Uterus (tissue), 4 donors: ENCODE measurements at places on chromosomes 6 and 20. TPM values are rescaled to one million over a fixed set of nuclear protein-coding genes. Genes with fewer than 3 reads are reported as not detected.
A peak's percentile ranks its signal among the peaks of the same experiment; 100 is the strongest.

The POU3F2 gene
- not detected for total RNA-seq

DNA sequence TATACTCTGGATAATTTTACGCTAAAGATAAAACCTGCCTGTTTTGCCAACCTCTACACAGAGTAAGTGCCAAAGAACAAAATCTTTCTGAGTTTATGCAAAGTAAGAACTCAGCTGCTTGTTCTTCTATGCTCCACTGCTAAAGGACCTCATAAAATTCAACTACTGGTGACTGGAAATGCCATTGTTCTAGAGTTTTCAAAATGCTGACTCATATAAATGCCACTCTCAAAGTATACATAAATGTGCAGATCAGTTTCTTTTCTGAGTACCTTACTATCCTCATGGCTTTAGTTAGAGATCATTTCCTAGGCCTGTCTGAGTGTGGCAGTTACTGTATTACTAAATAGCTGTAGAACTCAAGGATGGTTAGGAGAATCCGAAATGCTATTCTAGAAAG is 45.6 kb downstream of the LYRM4 start:
- no peak for DNase-seq

DNA sequence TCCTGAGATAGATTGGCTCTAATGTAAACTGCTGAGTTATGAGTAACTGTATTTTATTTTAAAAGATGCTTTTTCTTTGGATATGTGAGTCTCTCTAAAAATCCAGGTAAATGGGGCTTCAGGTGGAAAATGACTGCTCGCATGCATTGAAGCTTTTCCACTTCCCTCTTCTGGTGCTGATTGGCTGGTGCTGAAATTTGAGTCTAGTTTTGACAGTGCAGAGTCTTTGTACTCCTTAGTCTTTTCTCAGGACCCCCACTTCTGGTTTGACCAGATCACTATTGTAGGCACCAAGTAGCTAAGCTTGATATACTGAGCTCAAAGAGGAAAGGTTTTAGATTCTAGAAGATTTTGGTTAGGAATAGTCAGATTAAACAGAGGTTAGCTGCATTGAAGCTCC is 60.7 kb upstream of the TULP4 start:
- no peak for DNase-seq

The WFDC12 gene
- not detected for total RNA-seq

GRCh38 chr20:38300438-38300837 is 3.5 kb upstream of the BPI start:
- no peak for DNase-seq

DNA sequence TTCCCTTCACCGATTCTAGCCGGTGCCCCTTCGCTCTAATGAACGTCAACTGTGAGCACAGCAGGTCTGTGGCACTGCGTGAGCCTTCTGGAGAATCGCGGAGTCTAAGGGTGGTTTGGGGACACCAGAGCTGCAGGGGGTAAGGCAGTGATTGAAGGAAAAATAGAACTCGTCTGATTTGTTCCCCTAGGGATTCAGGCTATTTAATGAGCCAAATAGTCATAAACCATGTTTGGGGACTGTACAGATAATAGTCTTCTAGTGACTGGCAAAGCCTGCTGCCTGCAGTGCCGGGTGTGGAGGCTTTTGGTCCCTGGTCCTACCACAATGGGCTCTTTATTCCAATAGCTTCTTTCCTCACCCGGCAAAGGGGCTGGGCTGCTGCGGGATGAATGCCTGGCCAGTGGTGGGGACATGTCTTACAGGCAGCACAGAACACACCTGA is 11.1 kb upstream of the NTSR1 start:
- no peak for DNase-seq

GRCh38 chr6:27468334-27468733 is 4.6 kb downstream of the ZNF184 start:
- no peak for DNase-seq

DNA sequence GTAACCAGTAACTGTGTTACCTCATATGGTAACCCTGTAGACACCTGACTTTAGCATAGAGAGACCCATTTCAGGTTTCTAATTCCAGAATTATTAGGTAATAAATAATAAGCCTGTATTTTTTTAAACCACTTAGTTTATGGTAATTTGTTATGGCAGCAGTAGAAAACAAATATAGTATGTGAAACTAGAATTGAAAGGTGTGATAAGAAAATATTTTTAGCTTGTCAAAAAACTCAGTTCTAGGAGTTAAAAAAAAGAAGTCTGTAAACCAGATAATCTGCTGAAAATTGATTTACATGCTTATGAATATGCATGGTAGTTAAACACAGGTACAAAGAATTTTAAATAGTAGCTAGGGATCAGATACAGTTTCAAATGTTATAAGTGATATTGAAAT is 695.0 kb upstream of the GJE1 start:
- no peak for DNase-seq

GRCh38 chr6:166540631-166541331 is 45.7 kb downstream of the RAMACL start:
- DNase-seq: no peak

GRCh38 chr6:14020551-14020950 is 95.8 kb downstream of the RNF182 start:
- no peak for DNase-seq

DNA sequence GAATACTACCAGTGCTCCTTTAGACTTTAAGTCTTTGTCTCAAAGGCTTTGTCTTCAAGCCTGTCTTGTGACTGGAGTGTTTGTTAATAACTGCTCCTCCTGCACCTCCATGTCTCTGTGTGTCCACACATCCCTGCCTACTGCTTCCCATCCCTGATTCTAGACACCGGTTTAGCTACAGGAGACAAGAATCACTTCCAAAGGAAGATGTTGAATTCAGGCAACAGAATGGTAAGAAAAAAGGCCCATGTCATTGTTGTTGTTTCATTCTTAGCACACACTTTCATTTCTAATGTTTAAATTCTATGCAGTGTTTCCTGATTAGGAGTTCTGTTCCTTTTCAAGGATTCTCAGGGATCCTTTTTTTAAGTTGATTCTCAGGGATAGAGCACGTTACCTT is 293.6 kb upstream of the STXBP5 start:
- DNase-seq: no peak

DNA sequence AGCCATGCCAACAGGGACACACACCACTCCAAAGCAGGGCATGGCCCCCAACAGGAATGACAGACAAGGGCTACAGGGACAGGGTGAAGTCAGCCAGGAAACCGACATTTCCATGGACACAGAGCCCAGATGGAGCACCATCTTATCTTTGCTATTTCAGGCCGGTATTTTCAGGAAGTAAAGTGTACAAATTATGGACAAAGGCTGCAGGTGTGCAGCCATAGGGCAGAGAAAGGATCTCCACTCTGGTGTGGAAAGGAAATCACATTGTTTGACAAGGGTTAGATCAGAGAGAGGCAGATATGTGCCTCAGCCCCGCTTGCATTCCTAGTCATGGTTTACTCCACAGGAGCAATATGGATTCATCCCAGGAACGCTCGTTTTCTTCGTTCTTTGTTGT is 81.7 kb upstream of the SLC22A23 start:
- no peak for DNase-seq

The OR12D1 gene
- total RNA-seq: not detected

The AVP gene
- not detected for total RNA-seq

DNA sequence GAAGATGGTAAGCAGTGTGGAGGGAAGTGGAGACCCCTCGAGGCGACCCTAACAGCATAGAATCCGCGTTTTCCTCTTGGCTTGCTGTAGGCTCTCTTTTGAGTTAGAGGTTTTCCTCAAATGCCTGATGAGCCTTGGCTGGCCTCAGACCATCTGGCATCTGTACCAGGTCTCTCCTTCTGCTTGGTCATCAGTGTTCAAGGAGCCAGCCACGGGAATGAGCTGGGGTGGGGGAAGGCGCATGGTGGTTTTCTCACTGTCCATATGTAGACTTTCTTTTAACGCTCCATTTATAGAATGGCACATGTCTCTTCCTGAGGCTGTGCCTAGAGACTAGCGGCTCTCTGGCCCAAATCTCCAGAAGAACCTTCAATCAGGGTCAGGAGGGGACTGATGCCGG is 8.1 kb upstream of the GUCA1A start:
- no peak for DNase-seq

The DOP1A gene
- 42.2 TPM for total RNA-seq

DNA sequence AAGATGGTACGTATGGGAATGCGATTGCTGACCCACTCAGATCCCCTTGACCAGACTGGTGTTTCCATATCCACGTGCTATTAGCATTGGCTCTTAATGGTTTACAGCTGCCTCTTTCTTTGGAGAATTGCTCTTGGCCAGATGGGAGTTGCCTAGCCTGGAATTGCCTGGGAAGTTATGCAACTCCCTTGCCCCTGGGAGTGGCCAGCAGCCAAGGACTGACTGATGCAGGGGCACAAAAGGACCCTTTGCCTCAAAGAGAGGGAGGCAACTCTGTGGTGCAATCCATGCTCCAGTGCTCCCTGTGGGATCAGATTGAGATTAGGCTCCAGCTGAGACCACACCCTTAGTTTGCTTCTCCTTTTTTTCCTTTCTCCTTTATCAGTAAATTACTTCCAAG is 203.5 kb upstream of the JAG1 start:
- DNase-seq: peak; percentile 30

The MUC22 gene
- not detected for total RNA-seq

DNA sequence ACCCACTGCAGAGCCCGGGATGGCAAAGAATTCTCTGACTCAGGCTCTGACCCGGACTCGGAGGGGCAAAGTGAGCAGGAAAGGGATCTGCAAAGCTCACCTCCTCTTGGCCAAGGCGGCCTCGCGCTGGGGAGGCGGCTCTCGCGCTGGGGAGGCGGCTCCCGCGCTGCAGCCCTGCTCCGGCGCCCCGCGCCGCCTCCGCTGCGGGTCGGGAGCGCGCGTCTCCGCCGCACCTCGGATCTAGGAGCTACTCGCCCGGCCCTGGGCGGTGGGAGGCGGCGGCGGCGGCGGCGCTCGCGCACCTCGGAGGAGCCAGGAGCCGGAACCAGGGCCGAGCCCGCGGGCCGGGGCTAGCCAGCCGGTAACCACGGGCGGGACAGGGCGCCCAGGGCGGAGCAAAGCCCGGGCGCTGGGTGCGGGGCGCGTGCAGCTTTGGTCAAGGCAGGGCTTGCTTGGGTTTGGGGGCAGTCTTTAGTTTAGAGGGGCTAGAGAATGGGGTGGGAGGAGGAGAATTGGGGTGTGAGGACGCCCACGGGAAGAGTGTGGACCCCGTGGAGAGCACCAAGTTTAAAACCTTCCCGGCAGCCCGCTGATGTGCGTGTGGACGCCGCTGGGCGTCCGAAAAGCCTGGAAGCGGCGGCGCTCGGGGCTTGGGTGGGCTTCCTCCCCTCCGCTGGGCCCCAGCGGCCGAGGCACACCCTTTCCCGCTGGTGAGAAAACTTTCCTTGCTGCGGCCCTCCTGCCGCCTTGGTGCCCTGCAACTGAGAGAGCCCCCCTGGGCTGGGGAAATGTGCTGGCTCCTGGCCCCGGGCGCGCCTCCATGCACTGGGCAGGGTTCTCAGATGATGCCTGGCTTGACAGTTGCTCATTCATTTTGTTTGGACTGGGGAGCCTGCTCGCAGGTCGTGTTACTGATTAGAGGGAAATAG is at the start of gene MRAP2:
Gene MRAP2, plus strand, starts transcription at position 250 of the 929 bp plus-strand sequence. CDS start 21,547 bp downstream, outside the sequence.
- DNase-seq: peak; percentile 14

DNA sequence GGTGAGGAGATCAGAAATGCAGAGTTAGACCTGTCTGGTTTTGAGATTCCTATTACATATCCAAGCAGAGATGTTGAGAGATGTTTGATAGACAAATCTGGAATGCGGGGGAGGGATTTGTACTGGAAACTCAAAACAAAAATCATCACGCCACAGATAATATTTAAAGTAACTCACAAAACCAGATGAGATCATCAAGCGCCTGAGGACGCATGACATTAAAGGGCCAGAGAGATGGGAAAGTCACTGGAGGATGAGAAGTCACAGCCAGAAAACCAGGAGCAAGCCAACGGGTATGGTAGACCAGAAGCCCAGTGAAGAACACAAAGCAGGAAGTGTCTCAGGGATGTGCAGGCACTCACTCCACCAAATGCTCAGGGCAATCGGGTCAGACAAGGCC is 87.7 kb downstream of the DLL1 start:
- no peak for DNase-seq

The SAMD5 gene
- total RNA-seq: 15.0 TPM

DNA sequence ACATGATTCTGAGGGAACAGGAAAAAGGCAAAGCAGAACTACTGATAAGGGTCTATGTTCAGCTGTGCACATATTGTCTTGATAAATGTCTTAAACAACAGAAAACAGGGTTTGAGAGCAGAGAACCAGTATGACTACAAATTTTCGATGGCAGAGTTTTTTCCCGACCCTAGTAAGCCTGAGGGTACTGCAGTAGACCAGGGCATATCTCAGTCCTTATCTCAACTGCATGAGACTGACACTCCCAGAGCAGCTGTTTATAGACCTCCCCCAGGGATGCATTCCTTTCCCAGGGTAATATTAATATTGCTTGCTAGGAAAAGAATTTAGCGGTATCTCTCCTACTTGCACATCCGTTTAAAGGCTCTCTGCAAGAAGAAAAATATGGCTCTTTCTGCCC is 1176.8 kb upstream of the ADGRB3 start:
- no peak for DNase-seq

- no peak for DNase-seq
Measured at GRCh38 chr6:37745748-37746147, 48.1 kb upstream of the MDGA1 start.

The FLRT3 gene
- total RNA-seq: 14.4 TPM

GRCh38 chr6:74333406-74333805 is 637.4 kb downstream of the CD109 start:
- no peak for DNase-seq

DNA sequence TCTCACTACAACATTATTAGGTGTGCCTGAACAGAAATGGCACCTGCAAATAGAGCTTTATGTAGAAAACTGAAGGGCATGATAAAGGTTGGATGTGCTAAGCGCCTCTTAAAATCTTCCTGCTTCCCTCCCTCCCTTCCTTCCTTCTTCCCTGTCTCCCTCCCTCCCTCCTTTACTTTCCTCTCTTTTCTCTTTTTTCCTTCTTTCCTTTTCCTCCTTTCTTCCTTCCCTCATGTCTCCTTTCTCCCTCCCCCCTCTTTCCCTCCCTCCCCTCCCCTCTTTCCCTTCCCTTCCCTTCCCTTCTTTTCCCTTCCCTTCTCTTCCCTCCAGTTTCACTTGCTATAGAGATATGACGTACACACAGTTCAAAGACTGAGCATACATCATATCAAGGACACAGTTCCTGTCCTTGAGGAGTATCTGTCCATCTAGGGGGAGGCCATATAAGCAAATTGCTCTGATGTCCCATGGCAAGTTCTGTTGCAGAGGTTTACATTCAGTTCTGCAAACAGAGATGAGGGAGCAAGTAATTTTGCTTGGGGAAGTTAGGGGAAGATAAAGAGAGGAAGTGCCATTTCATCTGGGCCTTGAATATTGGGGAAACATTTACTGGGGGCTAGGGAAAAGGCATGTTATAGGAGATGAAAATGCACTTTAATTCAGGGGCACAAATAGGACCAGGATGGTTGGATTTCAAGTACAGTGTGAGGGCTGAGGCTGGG is 79.0 kb upstream of the EEF1E1 start:
- no peak for DNase-seq

The CFB gene
- 31.5 TPM for total RNA-seq
